ENCODE measurements at places on chromosomes 7 and 10.

DNA sequence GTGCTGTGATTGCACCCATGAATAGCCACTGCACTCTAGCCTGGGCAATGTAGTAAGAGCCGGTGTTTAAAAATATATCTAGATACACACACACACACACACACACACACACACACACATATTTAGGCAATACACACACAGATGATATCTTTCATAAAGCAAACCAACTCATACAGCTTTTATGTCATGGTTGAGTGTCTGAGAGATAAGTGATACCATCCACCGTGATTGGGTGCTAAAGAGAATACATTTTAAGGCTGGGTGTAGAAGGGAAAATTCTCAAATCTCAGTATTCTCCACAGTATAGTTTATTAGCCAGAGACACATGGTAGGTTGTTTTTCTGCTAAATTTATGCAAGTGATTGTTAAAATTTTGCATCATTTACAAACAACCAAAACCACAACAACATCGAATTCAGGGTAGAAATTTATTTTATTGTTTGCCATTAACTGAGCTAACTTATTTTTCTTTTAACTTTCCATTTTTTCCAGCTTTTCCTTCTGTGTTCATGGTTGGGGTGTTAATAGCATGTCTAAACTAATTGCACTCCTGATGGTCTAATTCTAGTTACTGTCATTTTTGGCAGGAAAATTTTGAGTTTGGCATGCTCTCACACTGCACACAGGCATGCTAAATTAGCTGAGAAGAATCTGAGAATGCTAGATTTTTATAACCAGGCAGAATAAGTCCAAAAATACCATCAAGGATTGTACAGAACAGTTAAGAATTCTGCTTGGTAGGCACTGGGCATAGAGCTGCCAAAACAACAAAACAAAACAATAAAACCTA is 57.9 kb upstream of the SYPL1 start:
- DNase-seq = no peak

GRCh38 chr10:111522141-111522540 is 445.3 kb downstream of the ADRA2A start:
- DNase-seq = no peak

- no peak for DNase-seq
Measured at GRCh38 chr10:31838065-31838464, 90.6 kb downstream of the ARHGAP12 start.

GRCh38 chr10:30118590-30118989 is 59.2 kb upstream of the JCAD start:
- no peak for DNase-seq

- no peak for DNase-seq
Measured at GRCh38 chr7:91512958-91513357, 248.7 kb downstream of the FZD1 start.

GRCh38 chr7:9505516-9505915 is 1072.1 kb downstream of the NXPH1 start:
- DNase-seq = no peak

DNA sequence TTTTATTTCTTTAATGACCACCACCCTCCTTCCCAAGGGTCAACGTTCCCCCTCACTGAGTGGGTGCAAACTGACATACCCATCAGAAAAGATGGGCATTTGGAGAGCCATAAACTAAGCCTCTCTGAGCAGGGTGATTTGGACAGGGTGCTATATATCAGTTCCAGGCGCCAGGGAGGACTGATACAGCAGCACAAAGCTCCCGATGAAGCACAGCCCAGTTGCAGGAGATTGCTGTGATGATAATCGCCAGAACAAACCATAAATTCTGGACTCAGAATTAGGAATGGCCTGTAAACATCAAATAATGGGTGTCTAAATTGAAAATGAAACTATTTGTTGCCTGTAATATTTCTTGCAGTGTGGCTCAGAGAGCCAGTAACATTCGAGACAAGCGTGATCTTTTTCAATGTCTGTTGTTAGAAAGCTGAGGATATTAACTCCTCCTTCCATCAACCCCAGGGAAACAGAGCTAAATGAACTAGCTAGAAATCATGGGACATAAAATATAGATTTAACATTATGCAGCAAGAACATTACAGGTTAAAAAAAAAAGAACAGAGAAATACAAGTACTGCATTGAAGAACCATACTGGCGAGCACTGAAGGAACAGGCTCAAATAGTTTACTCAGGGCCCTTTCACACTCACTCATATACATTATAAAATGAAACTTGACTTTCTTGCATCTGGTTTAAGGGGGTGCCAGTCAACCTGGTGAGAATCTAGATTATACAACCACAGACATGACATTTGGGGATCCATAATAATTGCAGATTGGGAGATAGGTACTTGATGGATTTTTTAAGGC is 137.5 kb upstream of the LRRTM3 start:
- DNase-seq = no peak

Data from activated CD8-positive, alpha-beta memory T cell treated with anti-CD3 and anti-CD28 coated beads for 4 hours (primary cell).